ENCODE measurements at places on chromosomes 5 and 9.
A peak's percentile ranks its signal among the peaks of the same experiment; 100 is the strongest.

GRCh38 chr9:10212702-10213101 lies 400.1 kb downstream of the PTPRD start:
- DNase-seq = no peak

DNA sequence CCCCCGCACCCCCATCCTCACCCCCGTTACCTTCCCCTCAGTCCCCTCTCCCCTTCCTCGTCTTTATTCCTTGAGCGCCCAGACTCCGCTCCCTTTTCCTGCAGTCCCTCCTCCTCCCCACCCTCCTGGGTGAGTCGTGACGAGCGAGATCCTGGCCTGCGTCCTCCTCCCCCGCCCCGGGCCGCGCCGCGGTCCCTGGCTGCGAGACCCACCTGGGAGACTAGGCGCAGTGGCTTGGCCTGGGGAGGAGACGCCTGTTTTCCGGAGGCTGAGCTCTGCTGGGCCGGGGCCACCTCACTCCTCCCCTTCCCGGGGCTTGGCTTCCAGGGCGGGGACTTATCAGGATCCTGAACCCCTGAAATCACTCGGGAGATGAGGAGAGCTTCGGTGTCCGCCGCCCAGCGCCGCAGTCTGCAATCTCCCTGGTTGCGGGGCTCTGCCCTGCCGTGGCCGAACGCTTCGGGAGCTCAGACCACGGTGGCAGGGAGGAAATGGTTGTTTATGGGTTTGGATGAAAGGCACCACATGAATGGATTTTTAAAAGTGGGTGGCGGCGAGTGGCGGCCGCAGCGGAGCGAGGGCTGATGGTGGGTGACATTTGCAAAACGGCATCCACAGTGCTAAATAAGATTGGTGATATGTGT lies 984 bp downstream of the STXBP1 start:
- DNase-seq = peak; percentile 62

GRCh38 chr9:14300040-14300439 lies 13.9 kb downstream of the NFIB start:
- no peak for DNase-seq

DNA sequence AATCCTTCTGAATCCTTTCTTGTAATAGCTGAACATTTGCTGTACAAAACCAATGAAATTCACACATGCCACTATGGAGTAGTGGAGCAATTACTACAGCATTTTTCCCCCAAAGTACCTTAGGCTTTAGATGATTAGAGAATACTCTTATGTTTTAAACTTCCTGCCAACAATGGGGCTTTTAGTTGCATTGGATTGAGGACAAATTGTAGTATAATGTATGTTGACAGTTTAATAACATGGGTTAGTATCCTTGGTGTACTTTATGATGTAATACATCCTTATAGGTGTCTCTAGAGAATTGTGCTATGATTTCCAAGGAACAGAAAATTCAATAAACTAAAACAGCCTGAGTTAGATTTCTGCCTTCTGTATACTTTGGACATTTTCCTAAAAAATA lies 422.7 kb upstream of the GRAMD2B start:
- no peak for DNase-seq

GRCh38 chr5:33938507-33938796 lies 2.3 kb downstream of the RXFP3 start:
- DNase-seq = no peak

GRCh38 chr9:108311745-108312144 lies 544.0 kb downstream of the ACTL7B start:
- DNase-seq = no peak

DNA sequence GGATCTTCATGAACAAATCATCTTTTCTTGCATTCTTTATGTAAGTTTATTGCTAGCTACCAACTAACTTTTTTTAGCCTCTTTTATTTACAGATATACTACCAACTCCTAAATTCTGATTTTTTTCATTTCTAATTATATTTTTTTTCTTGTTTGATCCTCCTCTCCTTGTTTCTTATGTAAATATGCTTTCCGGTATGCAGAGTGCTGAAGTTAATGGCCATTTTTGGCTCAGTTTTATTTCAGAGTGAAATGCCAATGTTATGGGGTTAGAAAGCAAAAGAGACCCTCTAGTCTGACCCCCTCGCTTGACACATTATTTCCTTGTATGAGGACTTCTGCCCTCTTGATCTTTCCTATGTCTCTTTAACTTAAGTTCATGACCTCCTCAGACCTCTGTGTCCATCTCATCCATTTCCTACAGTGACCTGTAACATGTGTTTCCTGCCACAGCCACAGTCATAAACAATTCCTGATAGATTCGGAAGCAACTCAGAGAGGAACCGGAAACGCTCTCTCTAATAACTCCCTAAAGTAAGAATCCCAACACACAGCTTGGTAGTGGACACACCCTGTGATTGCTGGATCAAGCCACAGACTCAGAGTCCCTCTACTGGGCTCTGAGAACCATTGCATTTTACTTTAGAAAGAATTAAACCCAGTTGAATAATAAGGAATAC lies 42.9 kb upstream of the AFAP1L1 start:
- DNase-seq = peak; percentile 80

DNA sequence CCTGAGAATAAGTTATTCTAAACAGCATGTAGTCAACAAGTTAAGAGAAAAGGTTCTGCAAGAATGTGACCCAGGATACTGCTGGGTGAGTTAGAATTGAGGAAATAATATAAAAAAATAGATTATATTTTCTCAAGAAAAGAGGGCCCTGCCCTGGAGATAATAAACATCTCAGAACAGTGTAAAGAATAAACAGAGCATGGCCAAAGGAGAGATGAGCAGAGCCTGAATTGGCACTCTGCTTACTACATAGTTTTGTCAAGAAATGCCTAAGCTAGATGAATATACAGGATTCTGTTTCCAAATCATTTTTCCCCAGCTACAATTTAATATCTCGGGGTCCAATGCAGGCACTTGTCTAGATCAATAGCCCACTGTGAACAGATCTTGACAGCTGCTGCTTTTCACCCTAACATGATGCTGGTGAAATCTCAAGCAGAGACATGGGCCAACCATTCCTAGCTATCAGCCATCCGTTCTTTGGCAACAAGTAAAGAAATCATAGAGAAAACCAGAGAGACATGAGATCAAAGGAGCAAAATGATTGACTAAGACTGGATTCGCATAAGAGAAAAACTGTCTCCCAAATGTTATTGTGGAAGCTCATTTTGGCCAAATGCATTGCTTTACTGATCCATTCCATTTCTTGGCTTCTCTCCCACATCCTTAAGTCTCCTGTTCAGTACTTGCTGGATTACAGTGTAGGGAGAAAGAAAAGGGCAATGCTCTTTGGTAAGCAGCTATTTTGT lies 173.2 kb downstream of the PRELID2 start:
- no peak for DNase-seq

DNA sequence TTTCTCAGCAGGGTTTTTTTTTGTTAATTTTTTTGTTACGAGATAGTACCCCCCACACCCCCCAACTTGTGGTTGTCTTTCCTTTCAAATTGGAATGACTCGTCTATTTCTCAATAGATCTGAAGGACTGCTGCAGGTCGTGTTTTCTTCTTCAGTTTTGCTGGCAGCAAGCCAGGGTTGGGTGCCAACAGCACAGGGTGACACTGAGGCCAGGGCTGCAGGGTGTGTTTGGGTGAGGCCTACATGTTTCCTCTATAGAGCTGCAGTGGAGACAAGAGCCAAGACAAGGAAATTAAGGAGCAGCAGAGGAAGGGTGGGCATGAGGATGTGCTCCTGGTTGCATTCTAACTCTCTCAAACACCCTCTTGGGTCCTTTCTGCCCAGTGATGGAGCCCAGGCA lies 52.2 kb downstream of the NXNL2 start:
- no peak for DNase-seq

DNA sequence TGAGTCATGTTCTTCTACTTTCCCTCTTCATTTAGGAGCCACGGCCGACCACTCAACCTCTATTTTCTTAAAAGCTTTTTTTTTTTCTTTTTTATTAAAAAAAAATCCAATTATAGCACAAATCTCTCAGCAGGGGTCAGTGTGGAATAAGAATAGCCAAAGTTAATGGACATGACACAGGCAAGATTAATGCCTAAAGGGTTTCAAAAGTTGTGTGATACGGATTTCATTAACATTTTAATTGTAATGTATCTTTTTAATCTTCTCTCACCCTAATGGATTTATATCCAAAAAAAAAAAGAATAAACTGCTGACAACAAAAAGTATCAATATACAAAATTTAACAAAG lies 5.4 kb downstream of the NACC2 start:
- no peak for DNase-seq

GRCh38 chr9:14168381-14168780 lies 145.6 kb downstream of the NFIB start:
- DNase-seq = no peak

- no peak for DNase-seq
These were observed 135.7 kb downstream of the MLLT3 start for GRCh38 chr9:20486552-20486951.

GRCh38 chr5:127402361-127402760 lies 111.8 kb downstream of the MEGF10 start:
- no peak for DNase-seq

DNA sequence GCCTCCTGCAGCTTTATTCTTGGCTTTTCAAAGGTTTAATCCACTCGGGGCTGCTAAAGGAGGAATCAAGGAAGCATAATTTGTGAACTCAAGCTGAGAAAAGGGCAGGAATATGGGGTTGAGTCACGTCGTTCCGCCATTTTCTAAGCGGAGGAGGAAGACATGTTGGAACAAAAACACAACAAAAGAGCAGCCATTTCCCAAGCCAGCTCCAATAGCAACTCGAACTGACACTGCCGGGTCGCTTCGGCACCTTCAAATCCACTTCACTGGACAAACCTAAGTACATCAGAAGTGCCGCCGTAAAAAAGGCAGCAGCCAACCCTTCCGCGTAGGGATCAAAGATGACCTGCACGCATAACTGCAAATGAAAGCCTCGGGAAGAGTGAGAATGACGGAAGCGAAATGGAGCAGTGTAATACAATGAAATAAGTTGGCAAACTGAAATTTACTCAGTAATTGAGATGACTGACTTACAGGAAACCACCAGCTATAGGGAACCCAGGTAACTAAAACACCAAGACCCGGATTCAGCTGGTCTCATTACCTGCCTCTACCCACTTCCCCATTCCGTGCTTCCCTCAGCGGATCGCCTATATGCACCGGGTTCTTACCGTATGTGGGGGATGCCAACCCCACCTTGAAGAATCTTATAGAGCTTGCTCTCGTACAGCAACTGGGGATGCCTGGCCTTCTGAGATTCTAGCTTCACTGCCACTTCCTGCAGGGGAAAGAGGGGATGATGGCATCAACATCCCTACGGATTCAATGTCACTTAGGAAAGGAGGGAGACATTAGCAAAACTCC lies 1.6 kb downstream of the CSNK1A1 start:
- DNase-seq = peak; percentile 15

DNA sequence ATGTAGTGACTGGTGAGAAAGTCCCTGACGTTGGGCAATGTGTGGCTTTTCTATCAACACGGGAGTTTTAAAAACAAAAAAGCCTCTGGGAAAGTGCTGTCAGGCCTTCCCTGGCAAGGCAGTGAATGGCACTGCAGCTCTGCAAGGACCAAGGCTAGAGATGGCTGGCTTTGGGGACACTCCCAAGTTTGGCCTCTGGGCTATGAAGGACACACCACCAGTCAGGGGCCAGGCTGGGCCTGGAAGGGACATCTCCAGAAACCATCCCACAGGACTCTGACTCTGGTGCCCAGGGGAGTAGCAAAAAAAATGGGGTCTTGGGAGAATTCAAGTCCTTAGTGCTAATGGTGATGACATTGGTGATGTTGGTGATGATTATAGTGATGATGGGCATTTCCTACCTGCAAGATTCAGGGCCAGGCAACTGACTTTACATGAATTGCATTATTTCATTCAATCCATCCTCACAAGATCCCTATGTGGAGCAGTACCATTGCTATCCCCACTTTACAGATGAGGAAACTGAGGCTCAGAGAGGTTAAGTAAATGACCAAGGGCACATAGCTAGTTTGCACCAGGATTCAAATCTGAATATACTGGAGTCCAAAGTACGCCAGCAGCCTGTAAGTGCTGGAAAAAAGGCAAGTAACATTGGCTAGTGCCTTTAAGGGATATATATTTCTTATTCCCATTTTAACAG lies 2.6 kb upstream of the PPARGC1B start:
- no peak for DNase-seq

- DNase-seq = no peak
These were observed 19.3 kb upstream of the GRAMD2B start for GRCh38 chr5:126403876-126404275.

DNA sequence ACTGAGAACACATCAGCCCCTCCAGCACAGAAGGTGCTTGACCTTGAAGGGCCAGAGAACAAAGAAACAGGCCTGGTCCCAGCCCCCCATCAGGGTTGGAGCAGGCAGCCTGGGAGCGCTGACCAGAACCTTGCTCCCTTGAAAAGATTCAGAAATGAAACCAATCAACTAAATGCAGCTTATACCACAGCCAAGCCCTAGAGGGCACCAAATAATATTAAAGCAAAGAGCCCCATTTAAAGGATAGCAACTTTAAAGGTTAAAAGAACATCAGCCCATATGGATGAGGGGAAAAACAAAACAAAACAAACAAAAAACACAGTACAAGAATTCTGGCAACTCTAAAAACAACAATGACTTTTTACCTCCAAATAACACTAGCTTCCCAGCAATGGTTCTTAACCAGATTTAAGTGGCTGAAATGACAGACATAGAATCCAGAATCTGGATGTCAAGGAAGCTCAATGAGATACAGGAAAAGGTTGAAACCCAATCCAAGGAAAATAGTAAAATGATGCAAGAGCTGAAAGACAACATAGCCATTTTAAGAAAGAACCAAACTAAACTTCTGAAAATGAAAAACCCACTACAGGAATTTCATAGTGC lies 471.9 kb downstream of the MTRR start:
- DNase-seq = peak; percentile 50

DNA sequence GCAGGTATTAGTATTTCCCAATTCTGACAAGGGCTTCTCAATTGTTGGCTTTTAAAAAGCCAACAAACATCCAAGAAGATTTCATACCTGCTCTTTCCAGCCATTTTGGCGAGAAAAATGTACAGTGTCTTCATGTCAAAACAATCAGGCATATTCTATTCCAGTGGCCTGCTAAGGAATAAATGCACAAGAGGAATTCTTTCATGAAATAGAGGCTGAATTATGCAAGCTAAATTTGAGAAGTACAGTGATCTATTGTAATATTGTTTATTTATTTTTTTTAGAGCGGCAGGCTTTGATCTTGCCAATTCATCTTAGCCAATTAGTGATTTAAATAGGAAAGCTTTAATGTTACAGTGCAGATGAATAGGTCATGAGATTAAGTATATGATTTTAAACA lies 49.3 kb downstream of the NLN start:
- no peak for DNase-seq

GRCh38 chr9:36517131-36517530 lies 55.6 kb upstream of the MELK start:
- DNase-seq = no peak

GRCh38 chr5:171999877-172000276 lies 6.6 kb downstream of the FBXW11 start:
- no peak for DNase-seq

GRCh38 chr9:126164796-126165525 lies 161.7 kb upstream of the MVB12B start:
- DNase-seq = no peak

GRCh38 chr9:123322273-123323195 lies 33.5 kb upstream of the CRB2 start:
- no peak for DNase-seq
